ENCODE measurements at places on chromosomes 16 and 17. TPM values are rescaled to one million over a fixed set of nuclear protein-coding genes. Genes with fewer than 3 reads are reported as not detected.

Gene ERI2
- total RNA-seq: 2.0 TPM

Gene P2RX5
- total RNA-seq: 16.7 TPM

Gene IGFALS
- 0.84 TPM for total RNA-seq

Gene SOX9
- total RNA-seq: not detected

Gene MYH1
- not detected for total RNA-seq
